Fibroblast of skin of scalp (primary cell): ENCODE measurements at places on chromosomes 3 and 15.
A peak's percentile ranks its signal among the peaks of the same experiment; 100 is the strongest.

DNA sequence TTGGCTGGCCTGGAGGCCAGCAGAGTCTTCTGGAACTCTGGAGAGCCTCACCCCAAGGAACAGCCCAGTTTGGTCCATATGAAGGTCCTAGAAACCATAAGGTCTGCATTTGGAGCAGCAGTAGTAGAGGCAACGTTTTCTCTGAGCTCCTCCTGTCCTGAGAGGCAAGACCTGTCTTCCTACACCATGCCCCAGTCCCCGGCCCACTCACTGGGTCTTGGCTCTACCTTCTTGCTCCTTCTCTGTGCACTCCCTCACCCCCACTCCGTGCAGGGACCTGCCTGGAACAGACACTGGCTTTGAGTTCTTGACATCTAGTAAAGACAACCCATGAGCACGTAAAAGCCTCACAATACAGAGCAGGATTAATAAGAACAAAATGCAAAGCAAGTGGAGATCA is 76.6 kb downstream of the CHRD start:
- no peak for DNase-seq

- DNase-seq: no peak
These were observed at the start of gene FEZF2 for GRCh38 chr3:62373215-62373614. TSS of gene FEZF2 (minus strand) at chr3:62373550. CDS start at chr3:62372868, 682 bp downstream.

DNA sequence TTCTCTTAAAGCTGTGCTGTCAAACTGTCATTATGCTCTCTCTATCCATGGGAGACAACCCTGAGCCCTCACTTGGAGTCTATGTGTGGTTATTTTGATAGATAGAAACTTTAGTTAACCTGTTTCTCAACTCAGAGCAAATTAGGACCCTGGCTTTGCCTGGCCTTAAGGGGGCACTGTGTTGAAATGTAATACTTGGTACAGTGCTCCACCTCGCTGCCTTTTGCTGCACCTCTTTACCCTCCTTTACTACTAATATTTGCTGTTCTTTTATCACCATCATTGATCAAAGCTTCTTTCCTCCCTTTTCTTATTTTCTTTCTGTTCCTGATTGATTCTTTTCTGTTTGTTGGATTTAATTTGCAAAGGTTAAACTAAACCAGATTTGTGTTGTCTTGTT is 34.3 kb downstream of the STT3B start:
- no peak for DNase-seq

GRCh38 chr15:52262364-52262763 is 33.2 kb downstream of the MYO5C start:
- peak; percentile 28 for DNase-seq

DNA sequence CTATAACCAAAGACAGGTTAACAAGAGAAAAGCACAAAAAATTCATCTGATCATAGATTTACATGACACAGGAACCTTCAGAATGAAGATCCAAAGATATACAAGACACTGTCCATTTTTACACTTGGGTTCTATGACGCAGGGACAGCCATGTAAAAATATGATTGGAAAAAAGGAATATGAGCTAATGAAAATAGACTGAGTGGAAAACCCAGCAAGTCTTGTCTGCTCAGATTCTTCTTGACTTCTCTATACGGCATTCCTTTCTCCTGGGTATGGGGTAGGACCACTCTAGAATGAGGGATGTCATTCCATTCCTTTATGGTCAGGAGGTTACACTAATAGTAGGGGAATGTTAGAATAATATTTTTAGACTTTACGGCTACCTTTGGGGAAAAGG is 46.9 kb downstream of the WDR49 start:
- DNase-seq: no peak

GRCh38 chr3:159839561-159840379 is 148.9 kb upstream of the IL12A start:
- DNase-seq: no peak
